ENCODE measurements at places on chromosomes 5 and 9.

DNA sequence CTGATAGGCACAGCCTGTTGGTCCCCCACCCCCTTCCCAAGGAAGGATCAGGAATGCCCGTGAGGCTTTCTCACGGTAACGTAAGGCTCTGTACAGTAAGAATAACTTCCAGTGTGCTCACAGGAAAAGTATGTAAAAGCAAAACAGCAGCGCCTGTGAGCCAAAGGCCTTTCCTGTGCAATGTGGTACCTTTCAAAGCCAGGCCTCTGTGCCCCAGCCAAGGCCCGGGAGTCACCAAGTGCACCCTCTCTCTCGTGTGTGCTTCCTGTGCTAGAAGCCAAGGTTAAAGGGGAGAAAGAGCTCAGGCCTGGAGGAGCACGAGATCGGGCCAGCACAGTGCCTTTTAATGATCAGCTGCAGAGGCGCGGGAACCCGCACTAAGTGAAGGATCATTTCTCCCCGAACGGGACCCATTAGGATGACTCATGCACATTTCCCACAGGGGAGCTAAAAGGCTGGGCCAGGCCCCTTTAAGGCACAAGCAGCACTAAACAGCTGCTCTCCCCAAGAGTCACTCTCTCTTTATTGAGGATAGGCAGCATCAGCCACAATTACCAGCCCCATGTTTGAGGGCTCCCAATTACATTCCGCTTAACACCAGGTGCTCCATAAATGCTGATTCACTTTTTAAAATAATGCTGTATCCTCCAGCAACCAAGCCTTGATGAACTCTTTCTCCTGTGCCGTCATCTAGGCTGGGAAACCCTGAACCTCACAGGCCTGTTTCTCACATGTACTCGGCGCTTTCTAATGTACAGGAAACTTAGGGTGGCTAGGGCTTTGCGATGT, 42.8 kb downstream of the SHB start:
- DNase-seq: no peak

GRCh38 chr5:79762929-79763328, 73.3 kb downstream of the CMYA5 start:
- DNase-seq: no peak

GRCh38 chr9:28892538-28892937, 1319.3 kb upstream of the C9orf72 start:
- DNase-seq: no peak

- no peak for DNase-seq
Observed at GRCh38 chr5:142322747-142323479, 1.9 kb downstream of the SPRY4 start.

DNA sequence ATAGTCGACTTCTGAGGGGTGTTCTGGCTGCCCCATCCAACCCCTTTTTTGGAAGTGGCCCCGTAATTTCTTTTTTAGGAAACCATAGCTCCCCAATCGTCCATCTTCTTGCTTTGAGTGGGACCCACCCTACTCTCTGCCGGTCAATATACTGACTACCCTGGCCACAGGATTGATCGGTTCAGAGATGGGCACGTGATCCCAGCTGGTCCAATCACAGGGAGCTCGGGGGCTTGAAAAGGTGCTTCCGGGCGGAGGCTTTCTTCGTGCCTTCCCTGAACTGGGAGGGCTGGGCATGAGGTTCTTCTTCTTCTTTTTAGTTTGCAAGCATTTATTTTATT, 78.7 kb upstream of the SH3PXD2B start:
- DNase-seq: no peak

DNA sequence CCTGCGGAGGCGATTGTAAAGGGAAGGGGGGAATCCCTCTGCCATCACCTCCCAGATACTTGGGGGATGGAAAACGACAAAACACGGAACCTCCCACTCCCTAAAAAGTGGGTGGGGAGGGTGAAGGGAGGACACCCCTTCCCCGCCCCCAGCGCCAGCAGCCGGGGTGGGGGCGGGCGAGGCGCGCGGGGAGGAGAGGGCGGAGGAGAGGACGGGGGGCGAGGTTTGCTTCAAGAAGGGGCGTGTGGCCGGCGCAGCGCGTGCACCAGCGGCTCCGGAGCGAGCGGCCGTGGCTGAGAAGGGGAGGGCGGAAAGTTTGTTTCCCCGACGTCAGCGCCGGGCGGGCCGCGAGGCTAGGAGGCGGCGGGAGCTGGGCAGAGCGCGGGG, at the start of gene PRRX2:
PRRX2 (plus strand) TSS at position 259 of the 387 bp plus-strand sequence. CDS start 221 bp downstream, outside the sequence.
- no peak for DNase-seq

- no peak for DNase-seq
Observed at GRCh38 chr9:86354818-86355309, 654 bp upstream of the TUT7 start.

DNA sequence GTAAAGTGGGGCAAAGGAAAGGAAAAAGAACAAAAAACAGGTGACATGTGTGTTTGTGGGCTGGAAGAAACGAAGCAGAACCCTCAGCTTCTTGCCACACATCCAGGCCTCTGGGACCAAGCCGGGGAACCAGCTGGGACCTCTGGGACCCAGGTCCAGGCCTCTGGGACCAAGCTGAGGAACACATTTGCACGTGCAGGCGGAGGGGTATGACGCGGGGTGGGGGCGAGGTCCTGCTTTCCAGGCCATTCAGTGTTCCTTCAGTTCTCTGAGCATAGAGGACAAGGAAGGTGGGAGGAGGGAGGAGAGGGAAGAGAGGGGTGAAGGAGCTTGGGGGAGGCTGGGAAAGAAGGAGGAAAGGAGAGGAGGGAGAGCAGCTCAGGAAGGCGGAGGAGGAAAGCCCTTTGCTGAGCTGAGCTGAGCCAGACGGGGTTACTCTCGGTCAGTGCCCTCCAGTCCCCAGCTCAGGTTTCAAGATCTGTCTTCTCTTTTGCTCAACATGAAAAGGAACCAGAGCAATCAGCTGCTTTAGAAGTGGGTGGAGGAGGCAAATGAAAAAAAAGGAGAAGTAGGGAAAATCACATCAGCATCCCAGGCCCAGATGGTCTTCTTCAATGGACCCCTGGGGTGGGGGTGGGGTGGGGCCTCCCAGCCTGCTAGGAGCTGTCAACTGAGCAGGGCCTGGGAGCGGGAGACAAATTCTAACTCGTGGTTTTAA, 59.1 kb downstream of the ABCA1 start:
- no peak for DNase-seq

- no peak for DNase-seq
Observed at GRCh38 chr5:50808406-50808805, 142.0 kb downstream of the PARP8 start.

Data from stimulated activated CD8-positive, alpha-beta memory T cell treated with anti-CD3 and anti-CD28 coated beads, Interleukin-7, amount 100 ng/mL, for 1 hour (primary cell).